RWPE1 (cell line): ENCODE measurements at places on chromosomes 2 and 18.

GRCh38 chr2:163207693-163208370 lies 369.3 kb upstream of the KCNH7 start:
- no peak for DNase-seq

- no peak for DNase-seq
These were observed 5.1 kb downstream of the SFT2D3 start for GRCh38 chr2:127706215-127706990.

GRCh38 chr18:13309748-13310670 lies 91.4 kb downstream of the LDLRAD4 start:
- DNase-seq, result no peak

- no peak for DNase-seq
These were observed 60.5 kb downstream of the MERTK start for GRCh38 chr2:111958901-111959300.

DNA sequence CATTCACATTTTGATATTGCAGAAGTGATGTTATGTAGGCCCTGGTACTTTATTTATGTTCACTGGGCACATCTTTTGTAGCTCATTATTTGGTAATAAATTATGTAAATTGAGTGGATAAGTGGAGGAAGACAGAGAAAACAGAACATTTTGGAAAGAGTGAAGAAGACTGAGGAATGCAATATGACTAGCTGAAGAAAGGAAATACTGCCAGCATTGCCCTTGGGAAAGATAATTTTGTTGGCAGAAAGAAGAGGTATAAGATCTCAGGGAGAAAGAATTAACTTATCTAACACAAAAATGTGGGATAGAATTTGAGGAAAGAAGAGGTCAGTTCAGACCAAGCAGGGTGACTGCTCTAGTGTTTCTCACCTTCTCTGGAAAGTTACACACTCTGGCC lies 118.8 kb downstream of the TTC27 start:
- DNase-seq, result no peak

DNA sequence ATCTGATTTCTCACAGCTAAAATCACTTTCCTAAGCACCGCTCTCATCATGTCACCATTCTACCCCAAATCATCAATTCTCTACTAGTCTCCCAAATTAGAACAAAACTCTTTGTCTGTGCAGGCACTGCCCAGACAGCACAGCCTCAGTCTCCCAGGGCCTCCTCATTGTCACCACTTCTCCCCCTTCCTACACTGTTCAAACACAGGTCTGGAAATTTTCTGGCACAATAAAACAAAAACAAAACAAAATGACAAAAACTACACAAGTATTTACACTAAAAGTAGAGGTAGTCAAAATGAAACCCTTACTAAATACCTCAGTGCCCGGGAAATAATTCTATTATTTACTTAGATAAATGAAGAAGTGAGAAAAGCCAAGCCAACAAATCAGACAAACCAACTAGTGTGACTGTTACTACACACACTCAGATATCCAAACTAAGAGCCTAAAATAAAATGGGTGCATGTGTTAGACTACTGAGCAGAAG lies 156.2 kb upstream of the DNMT3A start:
- DNase-seq, result no peak

- DNase-seq, result no peak
These were observed 276.7 kb downstream of the ZNF385B start for GRCh38 chr2:179584760-179585159.

DNA sequence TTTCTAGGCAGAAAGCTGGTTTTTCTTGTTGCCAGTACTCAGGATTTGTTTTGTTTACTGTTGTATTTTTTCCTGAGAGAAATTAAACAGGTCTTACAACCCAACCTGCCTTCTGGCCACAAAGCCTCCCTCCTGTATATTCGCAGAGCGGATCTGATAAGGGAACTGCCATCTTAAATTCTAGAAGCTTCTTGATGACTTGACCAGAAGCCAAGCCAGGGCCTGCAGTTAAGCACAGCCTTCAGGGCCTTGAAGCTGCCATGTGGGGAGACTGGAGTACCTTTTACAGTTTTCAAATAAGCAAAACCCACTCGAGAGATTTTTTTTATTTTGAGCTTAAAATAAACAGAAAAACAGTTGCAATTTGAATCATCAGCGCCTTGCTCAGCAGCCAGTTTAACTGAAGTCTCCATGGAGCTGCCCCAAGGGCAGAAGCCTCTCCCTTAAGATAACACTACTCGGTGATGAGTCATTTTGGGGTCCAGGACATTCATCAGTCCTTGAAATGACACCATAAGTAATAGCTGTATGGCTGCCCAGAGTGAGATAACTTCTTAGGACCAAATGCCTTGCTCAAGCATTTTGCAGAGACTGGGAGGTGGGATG lies 51.5 kb upstream of the PHLPP1 start:
- DNase-seq, result peak; percentile 26

DNA sequence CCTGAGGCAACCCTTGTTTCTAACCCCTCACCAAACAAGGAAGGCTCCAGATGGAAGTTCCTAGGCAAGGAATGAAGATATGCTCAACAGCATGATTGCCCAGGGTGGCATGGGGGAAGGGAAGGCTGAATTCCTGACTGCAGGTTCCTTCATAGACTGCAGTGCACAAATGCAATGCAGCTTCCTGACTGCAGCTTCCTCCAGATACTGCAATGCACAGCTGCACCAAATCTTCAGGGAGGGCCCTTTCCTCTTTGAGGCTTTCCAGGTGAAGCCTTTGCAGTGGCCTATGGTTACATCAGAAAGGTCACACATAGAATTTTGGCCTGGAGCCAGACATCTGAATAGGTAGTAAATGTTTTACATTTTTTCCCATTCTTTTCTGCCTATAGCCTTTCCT lies 58.8 kb upstream of the DYNAP start:
- no peak for DNase-seq

DNA sequence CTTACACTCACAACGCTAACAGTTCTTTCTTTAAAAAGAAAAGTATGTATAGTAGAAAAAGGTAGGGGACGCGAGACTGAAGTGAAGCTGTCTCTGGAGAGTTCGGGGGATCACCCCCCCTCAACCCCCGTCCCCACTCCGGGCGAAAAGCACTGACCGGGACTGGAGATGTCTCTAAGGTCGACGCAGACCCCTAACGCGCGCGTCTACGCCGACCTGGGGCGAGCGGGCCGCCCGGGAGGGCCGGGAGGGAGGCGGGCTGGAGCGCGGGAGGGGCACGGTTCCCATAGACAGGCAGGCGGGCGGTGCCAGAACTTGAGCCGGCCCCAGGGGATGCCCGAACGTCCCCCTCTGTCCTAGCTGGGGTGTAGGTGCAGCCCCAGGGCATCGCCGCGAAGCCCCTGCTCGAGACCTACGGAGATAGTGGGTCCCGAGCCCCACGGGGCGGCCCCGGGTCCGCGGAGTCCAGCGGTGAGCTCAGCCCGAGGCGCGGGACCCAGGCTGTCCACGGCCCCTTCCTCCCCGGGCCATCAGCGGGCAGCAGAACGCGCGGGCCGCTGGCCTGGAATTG lies 82.2 kb downstream of the CHRNA1 start:
- DNase-seq, result peak; percentile 12

- no peak for DNase-seq
These were observed 114.1 kb upstream of the FIGN start for GRCh38 chr2:163849756-163850435.

DNA sequence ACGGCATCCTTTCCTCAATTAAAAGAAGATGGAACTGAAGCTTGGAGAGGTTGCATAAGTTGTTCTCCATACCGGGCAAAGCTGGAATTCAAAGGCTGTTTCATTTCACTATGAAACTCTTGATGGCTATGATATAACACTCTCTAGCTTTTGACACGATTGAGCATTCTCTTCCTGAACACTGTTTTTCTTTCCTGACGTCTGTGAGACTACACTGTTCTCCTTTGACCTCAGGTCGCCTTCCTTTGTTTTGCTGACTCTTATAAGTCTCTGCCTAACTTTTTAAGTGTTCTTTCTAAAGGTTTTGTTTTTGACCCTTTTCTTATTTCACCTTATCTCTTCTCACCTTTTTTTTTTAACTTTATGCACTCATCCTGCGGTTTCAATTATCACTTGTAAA lies 261.8 kb upstream of the LINC00305 start:
- DNase-seq, result no peak

DNA sequence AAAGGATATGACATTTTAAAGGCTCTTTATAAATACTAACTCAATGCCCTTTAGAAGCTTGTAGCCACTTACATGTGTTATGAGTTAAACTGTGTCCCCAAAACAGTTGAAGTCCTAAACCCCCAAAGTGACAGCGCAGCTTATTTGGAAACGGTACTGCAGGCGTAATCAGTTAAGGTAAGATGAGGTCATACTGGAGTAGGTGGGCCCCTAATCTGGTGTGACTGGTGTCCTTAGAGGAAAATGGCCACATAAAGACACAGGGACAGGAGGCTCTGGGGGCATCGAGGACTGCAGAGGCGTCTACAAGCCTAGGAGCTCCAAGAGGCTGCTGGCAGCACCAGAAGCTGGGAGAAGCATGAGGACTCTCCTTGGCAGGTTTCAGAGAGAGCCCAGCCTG lies 8.5 kb downstream of the TXNL4A start:
- no peak for DNase-seq

- no peak for DNase-seq
These were observed 44.6 kb downstream of the SCN7A start for GRCh38 chr2:166449439-166449838.

DNA sequence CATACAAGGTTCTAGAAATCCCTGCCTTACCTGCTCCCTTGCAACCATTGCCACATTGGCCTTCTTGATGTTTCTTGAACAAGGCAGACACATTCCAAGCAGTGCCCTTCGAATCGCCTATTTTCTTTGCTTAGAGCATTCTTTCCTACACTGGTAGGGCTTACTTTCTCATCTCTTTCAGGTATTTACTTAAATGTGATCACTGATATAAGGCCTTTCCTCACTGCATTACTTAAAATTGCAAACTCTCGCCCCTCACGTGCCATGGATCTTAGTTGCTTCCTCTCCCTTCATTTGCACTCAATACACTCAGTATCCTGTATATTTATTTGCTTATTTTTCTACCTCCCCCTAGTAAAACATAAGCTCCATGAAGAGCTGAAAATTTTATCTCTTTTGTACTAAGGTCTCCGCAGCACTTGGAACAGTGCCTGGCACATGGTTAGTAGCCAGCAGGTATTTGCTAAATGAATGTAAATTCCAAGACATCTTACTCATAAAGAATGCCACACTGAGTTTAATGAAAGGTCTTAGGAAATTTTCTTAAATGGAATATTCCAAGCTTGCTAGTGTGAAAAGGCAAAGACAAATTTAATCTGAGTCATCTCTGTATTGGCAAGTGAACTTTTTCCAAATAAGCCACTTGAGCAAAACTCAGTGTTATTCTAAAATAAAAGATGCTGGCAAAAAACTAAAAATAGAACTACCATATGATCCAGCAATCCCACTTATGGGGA lies 42.4 kb upstream of the FIGN start:
- DNase-seq, result peak; percentile 79

DNA sequence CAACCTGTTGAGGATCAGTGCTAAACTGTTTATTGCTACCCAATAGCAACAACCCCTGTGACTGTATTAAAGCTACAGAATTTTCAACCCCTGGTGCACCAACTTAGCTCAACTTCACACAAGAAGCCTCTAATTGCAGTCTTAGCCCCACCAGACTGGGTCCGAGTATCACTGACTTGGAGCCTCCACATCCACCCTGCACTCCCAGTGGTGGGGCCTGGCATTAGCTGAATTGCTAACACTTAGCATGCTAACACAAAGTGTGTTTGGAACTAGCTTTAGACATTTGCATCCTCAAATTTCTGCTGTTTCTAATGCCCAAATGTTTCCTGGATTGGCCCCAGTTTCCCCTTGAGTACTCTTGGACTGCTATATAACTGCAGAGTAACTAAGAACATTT lies 298.6 kb downstream of the AGPS start:
- DNase-seq, result no peak

DNA sequence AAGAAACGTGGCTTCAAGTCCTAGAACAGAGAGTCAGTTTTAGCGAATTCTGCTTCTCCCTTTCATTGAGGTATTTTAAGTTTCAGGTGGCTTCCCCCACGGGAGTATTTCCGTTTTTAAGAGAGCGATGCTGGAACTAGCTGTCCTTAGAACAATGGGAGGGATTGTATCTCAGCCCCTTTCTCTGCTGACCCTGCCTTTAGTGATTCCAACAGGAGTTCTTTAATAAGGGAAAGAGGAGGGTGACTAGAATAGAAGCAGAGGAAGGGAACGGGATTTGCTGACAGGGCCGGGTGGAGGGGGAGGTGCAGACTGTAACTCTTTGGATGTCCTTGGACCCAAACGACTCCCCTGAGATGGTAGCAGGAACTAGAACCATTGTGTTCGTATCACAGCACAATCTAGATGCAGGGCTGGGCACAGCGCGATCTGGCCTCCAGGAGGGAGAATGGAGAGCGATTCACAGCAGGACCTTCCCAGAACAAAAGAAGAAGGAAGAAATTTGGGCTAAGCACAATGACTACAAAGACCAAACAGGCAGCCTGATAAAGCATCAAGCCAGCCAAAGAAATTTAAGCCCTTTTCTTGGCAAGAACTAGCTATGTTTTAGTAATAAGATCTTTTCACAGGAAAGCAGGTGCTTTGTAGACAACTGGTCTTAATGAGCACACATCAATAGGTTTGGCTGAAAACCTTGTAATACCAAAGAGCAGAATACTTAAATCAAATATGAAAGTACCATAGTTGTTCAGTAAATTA lies 15.8 kb upstream of the RTTN start:
- DNase-seq, result no peak

GRCh38 chr2:45652090-45653031 lies 886 bp downstream of the PRKCE start:
- no peak for DNase-seq

- DNase-seq, result peak; percentile 26
These were observed at the start of gene STON1 for GRCh38 chr2:48530033-48530811. TSS of gene STON1 (plus strand) at chr2:48530154. CDS start at chr2:48580634, 50,480 bp downstream.

DNA sequence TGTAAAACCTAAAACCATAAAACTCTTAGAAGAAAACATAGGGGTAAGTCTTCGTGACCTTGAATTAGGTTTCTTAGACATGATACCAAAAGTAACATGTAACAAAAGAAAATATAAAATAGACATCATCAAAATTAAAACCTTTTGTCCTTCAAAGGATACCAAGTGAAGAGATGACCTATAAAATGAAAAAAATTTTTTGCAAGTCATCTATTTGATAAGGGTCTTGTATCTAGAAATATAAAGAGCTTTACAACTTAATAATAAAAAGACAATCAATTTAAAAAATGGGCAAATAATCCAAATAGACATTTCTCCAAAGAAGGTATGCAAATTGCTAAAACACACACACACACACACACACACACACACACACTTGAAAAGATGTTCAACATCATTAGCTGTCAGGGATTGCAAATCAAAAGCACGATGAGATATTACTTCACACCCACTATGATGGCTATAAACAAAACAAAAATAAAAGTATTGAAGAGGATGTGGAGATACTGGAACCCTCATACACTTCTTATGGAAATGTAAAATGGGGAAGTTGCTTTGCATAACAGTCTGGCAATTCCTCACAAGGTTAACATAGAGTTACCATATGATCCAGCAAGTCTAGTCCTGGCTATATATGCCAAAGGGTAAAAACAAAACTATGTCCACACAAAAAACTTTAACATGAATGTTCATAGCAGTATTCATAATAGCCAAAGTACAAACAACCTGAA lies 23.3 kb downstream of the SPDYA start:
- DNase-seq, result no peak
